Stimulated activated naive CD4-positive, alpha-beta T cell treated with Interleukin-2 at 50 U/mL for 16 hours (primary cell): ENCODE measurements at places on chromosomes 11 and 22.

DNA sequence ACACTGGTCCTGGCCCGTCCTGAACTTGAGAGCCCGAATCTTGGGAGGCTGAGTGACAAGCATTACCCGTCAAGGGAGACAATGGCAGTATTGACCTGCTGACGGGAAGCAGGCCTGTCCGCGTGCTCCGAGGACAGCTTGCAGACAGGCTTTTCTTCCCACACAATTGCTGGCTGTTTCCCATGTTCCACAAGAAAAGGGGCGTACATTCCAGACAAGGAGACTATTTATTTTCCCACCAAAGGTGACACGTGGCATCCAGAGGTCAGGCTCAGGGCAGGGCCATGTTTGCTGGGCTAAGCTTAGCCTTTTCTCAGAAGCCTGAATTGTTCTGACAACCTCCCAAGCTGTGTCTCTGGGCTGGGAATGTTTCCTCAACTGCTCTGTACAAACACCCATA lies 86.9 kb upstream of the SPON1 start:
- DNase-seq: no peak

- no peak for DNase-seq
Observed at GRCh38 chr11:31449040-31449439, 60.4 kb downstream of the IMMP1L start.

GRCh38 chr11:10686311-10686710 lies 7.2 kb downstream of the IRAG1 start:
- no peak for DNase-seq

- DNase-seq: no peak
Observed at GRCh38 chr22:43526117-43526655, 114.4 kb downstream of the MPPED1 start.

- DNase-seq: no peak
Observed at GRCh38 chr11:87295237-87295636, 257.5 kb downstream of the TMEM135 start.

- DNase-seq: peak; percentile 55
Observed at GRCh38 chr11:33996498-33997454, 54.8 kb upstream of the CAPRIN1 start.

DNA sequence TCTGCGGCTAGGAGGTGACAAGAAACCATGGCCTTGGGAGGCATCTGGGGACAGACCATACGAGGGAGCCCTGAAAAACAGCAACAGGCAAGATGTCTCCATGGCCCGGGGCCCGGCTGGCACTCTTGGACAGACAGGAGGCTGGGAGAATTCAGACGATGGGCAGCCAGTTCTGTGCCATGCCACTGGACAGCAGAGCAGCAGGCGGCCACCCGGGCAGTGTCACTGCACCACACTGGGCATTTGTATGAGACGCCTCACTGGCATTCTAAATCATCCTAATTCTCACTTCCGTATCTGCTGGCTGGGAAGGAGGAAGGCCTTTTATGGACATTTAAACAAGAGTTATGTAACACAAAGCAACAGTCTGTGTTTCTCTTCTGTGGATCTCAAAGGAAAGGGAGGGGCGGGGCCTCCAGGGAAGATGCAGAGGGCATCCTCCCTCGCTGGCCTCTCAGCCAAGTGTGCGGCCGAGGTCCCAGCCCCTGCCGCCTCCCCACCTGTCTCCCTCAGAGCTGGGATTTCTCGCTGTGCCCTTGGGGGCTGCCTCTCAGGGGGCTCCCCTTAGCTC lies 350.3 kb downstream of the SHANK2 start:
- DNase-seq: no peak

GRCh38 chr11:128925250-128925600 lies 17.4 kb downstream of the TP53AIP1 start:
- no peak for DNase-seq

DNA sequence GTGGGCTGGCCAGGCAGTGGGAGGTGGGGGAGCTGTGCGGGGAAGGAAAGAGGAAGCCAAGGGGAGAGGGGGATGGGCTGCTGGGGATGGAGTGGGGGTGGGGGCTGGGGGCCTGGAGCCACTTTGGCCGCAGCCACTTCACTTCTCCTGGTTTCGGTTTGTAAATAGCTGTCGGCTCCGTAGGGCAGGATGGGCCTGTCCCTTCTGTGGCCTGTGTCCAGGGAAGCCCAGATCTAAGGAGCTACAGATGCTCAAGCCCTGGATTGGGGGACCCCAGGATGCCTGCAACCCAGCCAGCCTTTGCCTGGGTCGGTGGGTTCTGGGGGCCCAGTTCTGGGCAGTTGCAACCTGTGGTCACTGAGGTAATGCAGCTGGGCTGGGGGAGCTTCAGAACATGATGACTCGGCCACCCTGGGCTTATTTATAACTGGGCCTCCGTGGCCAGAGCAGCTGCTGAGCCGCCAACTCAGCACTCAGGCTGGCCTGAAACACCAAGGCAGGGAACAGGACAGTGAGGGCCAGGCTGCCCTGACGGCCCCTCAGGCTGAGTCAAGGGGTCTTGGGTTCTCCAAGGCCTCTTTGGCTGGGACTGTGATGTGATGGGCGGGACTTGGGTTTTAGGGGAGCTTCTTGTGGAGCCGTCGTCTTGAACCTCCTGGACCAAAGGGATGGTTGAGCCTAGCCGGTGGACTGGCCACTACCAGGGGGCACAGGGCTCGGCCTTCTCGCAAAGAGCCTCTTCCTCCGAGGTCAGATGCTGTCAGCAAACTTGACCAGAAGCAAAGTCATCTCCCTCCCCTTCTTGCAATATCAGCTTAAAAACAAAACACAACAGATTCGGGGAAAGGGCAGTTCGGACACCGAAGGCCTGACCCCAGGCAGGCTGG lies 15.0 kb upstream of the SLC39A13 start:
- no peak for DNase-seq

GRCh38 chr22:50469377-50470305 lies 5.2 kb downstream of the SBF1 start:
- peak; percentile 93 for DNase-seq

- no peak for DNase-seq
Observed at GRCh38 chr11:23206741-23207336, 346.6 kb upstream of the CCDC179 start.

DNA sequence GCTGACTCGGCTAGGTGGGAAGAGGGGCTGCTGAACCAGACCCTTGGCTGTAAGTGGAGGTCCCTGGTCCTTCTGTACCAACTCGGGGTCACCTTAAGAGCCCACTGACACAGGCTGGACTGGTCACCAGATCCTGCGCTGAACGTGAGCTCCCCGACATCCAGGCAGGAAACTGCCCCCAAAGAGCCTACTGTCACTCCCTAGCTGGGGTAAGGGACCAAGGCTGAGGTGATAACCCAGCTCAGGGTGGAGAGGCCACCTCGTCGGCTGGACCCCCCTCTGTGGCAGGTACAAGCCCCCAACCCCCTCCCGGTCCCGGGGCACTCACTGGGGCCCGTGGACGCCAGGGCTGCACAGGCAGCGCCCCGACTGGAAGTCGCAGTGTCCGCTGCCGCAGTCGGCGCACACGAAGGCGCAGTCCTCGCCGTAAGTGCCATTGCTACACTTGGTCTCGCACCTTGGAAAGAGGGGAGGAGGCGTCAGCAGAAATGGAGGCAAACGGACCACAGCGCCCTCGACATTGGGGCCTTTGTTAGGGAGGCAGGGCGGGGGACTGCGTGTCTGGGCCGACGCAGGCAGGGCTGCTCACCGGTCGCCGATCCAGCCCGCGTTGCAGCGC lies 7.4 kb downstream of the SCARF2 start:
- peak; percentile 29 for DNase-seq

DNA sequence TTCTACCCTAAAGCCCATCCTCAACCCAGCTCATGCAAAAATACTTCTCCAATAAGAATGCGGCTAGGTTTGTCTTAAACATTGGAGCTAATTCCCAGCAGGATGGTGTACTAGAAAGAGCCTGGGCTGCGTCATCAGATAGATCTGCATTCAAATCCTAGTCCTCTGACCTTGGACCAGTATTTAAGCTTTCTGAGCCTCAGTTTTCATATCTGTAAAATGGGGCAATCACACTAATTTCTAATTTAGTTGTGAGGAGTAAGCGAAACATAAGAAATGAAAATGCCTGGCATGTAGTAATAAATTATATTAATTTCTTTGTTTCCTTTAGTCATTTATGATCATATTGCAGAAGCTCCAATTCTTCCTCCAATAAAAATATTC lies 32.2 kb upstream of the ACCSL start:
- no peak for DNase-seq

DNA sequence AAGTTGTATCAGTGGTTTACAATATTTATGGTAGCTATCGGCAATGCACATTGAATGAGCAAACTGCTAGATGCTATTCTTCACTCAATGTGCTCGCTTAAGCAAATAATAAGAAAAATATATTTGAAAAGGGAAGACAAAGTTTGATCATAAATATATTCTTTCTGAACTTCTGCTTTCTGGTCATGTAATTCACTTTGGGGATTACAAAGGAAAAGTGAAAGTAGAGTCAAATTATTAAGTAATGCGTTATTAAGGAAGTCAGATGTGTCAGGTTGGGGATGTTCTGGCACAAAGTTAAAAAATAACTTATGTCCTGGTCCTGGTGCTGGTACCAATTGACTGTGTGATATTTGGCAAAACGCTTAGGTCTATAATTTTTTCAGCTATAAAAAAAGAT lies 98.0 kb upstream of the TRIM77 start:
- DNase-seq: no peak

GRCh38 chr11:64129403-64129802 lies 36.5 kb downstream of the MACROD1 start:
- no peak for DNase-seq
